ENCODE measurements at places on chromosomes 5 and 9.
A peak's percentile ranks its signal among the peaks of the same experiment; 100 is the strongest.

- no peak for DNase-seq
Observed at GRCh38 chr5:4576161-4576748, 563.9 kb upstream of the ADAMTS16 start.

DNA sequence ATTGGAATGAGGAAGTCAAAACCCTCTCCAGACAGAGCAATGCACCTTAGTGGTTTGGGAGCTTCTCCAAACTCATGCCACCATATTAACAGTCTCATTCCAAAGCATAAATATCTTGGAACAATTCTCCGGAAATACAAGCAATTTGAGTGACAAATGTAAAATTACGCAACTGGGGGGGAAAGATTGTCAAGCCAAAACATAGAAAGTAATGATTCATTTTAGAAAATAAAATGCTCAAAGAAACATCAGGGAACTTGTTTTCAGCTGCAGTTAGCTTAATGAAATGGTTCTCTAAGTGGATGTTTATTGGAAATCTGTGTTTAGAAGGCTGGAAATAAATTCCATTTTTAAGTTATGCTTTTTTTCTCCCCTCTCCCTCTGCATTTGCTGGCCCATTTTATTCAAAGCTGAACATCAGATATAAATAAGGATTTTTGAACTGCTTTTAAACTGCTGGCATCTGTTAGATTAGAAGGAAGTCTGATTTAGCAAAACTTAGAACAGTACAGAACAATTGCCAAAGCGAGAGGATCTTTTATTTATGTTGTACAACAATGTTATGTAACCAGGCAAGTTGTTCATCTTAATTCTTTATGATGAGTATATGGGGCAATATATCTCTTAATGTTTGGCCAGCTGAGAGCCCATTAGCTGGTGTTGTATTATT lies 551.9 kb downstream of the PRELID2 start:
- DNase-seq, result no peak

GRCh38 chr9:106376689-106377088 lies 486.3 kb upstream of the ZNF462 start:
- no peak for DNase-seq

GRCh38 chr5:158821331-158821730 lies 278.4 kb downstream of the EBF1 start:
- DNase-seq, result no peak

- no peak for DNase-seq
Observed at GRCh38 chr5:90434116-90434714, 24.7 kb upstream of the CETN3 start.

- no peak for DNase-seq
Observed at GRCh38 chr5:81778642-81779041, 27.7 kb upstream of the SSBP2 start.

- no peak for DNase-seq
Observed at GRCh38 chr9:20302197-20302596, 320.1 kb downstream of the MLLT3 start.

- DNase-seq, result no peak
Observed at GRCh38 chr9:28967226-28967625, 1393.9 kb upstream of the C9orf72 start.

- DNase-seq, result no peak
Observed at GRCh38 chr5:180823940-180824629, 21.5 kb upstream of the MGAT1 start.

DNA sequence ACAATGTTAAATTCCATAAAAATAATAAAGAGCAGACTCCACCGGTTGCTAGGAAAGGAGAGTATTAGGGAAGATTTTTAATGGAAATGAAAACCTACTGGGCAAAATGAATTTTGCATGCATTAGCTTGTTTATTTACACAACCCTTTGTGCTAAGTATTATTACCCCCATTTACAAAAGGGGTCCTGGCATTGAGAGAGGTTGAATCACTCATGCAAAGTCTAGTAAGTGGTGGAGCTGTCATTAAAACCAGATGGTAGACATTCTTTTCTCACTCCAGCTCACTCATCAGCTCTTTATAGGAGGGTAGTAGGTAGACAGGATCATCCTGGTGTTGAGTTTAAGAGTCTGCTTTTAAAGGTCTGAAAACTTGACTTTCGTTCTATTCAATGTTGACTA lies 395.1 kb downstream of the PLK2 start:
- DNase-seq, result no peak

- no peak for DNase-seq
Observed at GRCh38 chr5:78566747-78567425, 81.7 kb downstream of the LHFPL2 start.

GRCh38 chr9:72858089-72858912 lies 94.6 kb downstream of the ALDH1A1 start:
- DNase-seq, result no peak

DNA sequence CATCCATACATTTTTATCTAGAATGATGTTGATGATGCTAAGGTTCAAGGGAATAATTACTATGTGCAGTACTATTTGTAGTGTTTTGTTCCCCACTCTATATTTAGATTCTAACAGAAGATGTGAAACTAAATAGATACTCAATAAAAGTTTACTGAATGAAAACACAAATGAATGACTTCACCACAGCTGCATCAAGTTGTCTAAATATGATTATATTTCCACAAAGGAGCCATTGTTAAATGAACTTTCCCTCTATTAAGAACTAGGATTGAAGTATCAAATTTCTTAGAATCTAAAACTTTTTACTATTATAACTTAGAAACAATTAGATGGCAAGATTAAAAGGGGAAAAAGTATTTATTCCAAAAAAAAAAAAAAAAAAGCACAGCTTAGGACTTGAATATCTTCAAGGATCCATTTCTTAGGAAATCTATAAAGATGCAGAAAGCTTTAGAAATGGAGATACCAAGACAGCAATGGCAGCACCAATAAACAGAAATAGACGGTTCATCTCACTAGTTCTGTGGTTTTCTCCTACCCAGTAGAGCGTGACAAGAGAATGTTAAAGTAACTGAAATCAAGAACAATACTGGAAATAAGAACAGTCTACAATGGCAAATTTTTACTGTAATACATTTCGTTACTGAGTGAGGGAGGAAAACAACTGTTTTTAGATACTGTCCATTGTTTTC lies 347.6 kb downstream of the EBF1 start:
- DNase-seq, result no peak

- DNase-seq, result no peak
Observed at GRCh38 chr9:18398038-18398437, 75.9 kb upstream of the ADAMTSL1 start.

DNA sequence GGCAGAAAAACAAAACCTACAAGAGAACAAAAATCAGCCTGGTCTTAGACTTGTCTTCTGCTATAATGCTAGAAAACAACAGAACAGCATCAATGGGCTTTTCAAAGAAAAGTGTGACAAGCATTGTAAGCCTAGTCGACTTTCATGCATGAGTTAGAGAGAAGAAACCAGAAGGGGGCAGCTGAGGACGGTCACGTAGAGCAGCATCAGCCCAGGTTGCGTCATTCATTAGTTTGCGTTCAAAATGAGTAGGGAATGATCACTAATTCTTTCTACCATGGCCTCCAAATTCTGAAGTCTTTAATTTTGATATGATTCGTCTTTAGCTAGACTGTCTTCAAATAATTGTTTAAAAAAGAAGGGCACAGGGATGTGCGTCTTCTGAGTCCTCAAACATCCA lies 4.7 kb upstream of the ISCA1 start:
- peak; percentile 48 for DNase-seq

Data from HL-60 (cell line).